CD8-positive, alpha-beta memory T cell (primary cell): ENCODE measurements at places on chromosomes 7 and 10.

GRCh38 chr7:154503962-154504550 lies 451.9 kb downstream of the DPP6 start:
- no peaks in the 10 kb centered on the region for H3K4me1 ChIP-seq
- H3K4me3 ChIP-seq: no peak overlapping the region
- no peaks in the 10 kb centered on the region for H3K36me3 ChIP-seq
- H3K27ac ChIP-seq: no peak overlapping the region
- no peaks in the 10 kb centered on the region for H3K27me3 ChIP-seq

- H3K36me3 ChIP-seq: no peaks in the 10 kb centered on the region
- no peak for DNase-seq
- no peak overlapping the region for H3K4me3 ChIP-seq
These were observed 143.8 kb upstream of the SLC13A1 start for GRCh38 chr7:123343611-123344010.

DNA sequence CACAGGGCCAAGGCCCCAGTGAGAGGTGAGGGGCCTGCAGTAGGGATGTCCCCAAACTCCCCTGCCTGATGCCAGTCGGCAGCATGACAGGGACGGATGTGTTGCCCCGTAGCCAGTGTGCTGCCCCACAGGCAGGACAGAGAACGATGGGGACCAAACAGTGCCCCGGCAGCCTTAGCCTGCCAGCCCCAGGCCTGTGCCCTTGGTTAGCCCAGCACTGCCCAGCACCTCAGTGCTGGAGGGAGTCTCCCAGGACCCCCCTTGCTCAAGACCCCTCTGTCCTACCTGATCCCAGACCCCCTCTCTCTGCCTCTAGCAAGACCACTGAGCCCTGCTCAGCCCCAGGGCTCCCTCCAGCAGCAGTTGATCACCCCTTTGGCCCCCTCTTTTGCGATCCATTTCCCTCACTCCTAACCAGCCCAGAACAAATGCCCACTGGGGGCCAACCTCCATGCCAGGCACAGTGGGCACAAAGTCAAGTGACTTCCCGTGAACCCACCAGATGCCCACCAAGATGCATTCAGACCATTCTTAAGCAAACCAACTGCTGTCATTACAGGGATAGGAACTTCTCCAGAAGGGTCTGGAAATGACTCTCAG lies 34.0 kb downstream of the OAT start:
- H3K27ac ChIP-seq: no peak overlapping the region
- H3K4me1 ChIP-seq: peaks cover 10% of the 10 kb centered on the region
- no peaks in the 10 kb centered on the region for H3K36me3 ChIP-seq
- no peak overlapping the region for H3K4me3 ChIP-seq

- no peaks in the 10 kb centered on the region for H3K27me3 ChIP-seq
- no peak overlapping the region for H3K4me3 ChIP-seq
- no peak overlapping the region for H3K27ac ChIP-seq
- DNase-seq: no peak
- no peaks in the 10 kb centered on the region for H3K4me1 ChIP-seq
- no peaks in the 10 kb centered on the region for H3K36me3 ChIP-seq
These were observed 61.7 kb upstream of the C1QL3 start for GRCh38 chr10:16583382-16583781.

- H3K27ac ChIP-seq: no peak overlapping the region
- H3K4me1 ChIP-seq: no peaks in the 10 kb centered on the region
- H3K4me3 ChIP-seq: no peak overlapping the region
- H3K27me3 ChIP-seq: no peaks in the 10 kb centered on the region
These were observed 131.8 kb upstream of the TRIM24 start for GRCh38 chr7:138328215-138328614.

DNA sequence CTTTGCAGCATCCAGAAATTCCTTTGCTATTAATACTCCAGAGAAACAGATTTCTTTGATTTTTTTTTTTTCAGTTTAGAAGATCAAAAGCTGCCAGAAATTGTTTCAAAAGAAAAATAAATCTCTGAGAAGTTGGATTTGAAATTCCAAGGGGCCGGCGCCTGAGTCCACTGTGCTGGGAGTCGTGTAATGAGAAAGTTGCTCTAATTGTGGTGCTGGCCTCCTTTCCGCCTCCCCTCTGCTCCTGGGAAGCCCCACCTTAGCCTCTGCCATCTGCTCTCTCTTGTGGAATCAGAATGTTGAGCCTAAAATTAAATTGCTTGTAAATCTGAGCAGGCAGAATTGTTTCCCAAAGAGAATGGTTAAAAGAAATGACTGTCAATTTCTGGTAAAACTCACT lies 93.3 kb downstream of the EMX2 start:
- no peak overlapping the region for H3K27ac ChIP-seq
- peaks cover 4% of the 10 kb centered on the region for H3K27me3 ChIP-seq
- H3K36me3 ChIP-seq: no peaks in the 10 kb centered on the region
- H3K4me1 ChIP-seq: no peaks in the 10 kb centered on the region
- no peak overlapping the region for H3K4me3 ChIP-seq

- H3K4me3 ChIP-seq: peak overlapping the region; percentile 56
- no peak for DNase-seq
- no peaks in the 10 kb centered on the region for H3K27me3 ChIP-seq
- peak overlapping the region; percentile 66 for H3K27ac ChIP-seq
These were observed 6.0 kb downstream of the LDB1 start for GRCh38 chr10:102113956-102114857.

- no peaks in the 10 kb centered on the region for H3K4me1 ChIP-seq
- peaks cover 4% of the 10 kb centered on the region for H3K27me3 ChIP-seq
- no peak overlapping the region for H3K27ac ChIP-seq
- H3K36me3 ChIP-seq: no peaks in the 10 kb centered on the region
These were observed 5.7 kb upstream of the TAS2R60 start for GRCh38 chr7:143437578-143437977.

- H3K27ac ChIP-seq: no peak overlapping the region
- DNase-seq: no peak
- no peak overlapping the region for H3K4me3 ChIP-seq
- no peaks in the 10 kb centered on the region for H3K27me3 ChIP-seq
- no peaks in the 10 kb centered on the region for H3K4me1 ChIP-seq
These were observed 145.4 kb downstream of the CALN1 start for GRCh38 chr7:72266771-72267170.

DNA sequence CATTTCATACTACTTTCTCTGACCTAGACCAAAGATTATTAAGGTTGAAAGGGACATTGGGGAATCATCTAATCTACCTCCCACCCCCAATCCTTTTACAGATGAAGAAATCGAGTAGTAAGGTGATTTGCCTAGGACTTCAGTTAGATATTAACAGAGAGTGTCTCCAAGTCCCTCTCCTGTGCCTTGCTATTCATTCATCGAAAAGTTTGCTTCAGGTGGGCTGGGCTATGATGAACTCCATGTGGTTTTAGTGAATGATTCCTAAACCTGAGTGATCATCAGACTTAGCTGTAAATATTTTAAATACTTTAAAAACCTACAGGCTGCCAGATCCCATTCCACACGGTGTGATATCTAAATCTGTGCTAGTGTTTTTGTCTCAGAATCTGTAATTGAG lies 259.4 kb upstream of the SORCS1 start:
- no peak overlapping the region for H3K4me3 ChIP-seq
- DNase-seq: no peak
- H3K36me3 ChIP-seq: no peaks in the 10 kb centered on the region
- H3K27me3 ChIP-seq: no peaks in the 10 kb centered on the region

- no peaks in the 10 kb centered on the region for H3K27me3 ChIP-seq
- H3K4me3 ChIP-seq: no peak overlapping the region
- peaks cover 17% of the 10 kb centered on the region for H3K4me1 ChIP-seq
- no peaks in the 10 kb centered on the region for H3K36me3 ChIP-seq
- DNase-seq: no peak
These were observed 21.4 kb upstream of the PARP12 start for GRCh38 chr7:140084142-140084655.

DNA sequence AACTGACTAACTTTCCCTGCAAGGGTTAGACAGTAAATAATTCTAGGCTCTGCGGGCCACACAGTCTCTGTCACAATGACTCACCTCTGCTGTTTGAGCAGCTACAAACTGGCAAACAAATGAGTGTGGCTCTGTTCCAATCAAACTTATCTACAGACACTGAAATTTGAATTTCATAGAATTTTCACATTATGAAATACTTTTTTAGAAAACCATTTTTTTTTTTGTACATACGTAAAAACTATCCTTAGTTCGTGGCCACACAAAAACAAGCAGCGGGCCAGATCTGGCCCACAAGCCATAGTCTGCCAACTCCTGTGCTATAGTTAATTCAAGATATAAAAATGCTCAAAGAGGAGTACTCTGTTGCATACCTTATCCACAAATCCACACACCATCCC lies 32.6 kb downstream of the PIP4K2A start:
- H3K36me3 ChIP-seq: no peaks in the 10 kb centered on the region
- peak; percentile 59 for DNase-seq
- H3K4me1 ChIP-seq: peaks cover 97% of the 10 kb centered on the region
- no peaks in the 10 kb centered on the region for H3K27me3 ChIP-seq
- peak overlapping the region; percentile 13 for H3K4me3 ChIP-seq

DNA sequence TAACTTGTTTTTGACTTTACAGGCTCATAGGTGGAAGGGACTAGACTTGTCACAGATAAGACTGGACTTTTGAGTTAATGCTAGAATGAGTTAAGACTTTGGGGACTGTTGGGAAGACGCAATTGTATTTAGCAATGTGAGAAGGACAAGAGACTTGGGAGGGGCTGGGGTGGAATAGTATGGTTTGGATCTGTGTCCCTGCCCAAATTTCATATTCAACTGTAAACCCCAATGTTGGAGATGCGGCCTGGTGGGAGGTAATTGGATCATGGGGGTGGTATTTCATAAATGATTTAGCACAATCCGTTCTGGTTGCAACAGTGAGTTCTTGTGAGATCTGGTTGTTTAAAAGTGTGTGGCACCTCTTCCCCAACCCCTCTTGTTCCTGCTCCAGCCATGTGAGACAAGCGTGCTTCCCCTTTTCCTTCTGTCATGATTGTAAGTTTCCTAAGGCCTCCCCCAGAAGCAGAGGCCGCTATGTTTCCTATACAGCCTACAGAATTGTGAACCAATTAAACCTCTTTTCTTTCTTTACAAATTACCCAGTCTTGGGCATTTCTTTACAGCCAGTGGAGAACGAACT lies 22.6 kb downstream of the RNF216 start:
- H3K27ac ChIP-seq: no peak overlapping the region
- no peaks in the 10 kb centered on the region for H3K4me1 ChIP-seq
- DNase-seq: no peak
- no peak overlapping the region for H3K4me3 ChIP-seq
- H3K36me3 ChIP-seq: peaks cover 24% of the 10 kb centered on the region

- no peaks in the 10 kb centered on the region for H3K4me1 ChIP-seq
- H3K27ac ChIP-seq: no peak overlapping the region
- no peak for DNase-seq
- H3K27me3 ChIP-seq: no peaks in the 10 kb centered on the region
- H3K4me3 ChIP-seq: no peak overlapping the region
These were observed 135.4 kb upstream of the MDFIC start for GRCh38 chr7:114786455-114786854.

DNA sequence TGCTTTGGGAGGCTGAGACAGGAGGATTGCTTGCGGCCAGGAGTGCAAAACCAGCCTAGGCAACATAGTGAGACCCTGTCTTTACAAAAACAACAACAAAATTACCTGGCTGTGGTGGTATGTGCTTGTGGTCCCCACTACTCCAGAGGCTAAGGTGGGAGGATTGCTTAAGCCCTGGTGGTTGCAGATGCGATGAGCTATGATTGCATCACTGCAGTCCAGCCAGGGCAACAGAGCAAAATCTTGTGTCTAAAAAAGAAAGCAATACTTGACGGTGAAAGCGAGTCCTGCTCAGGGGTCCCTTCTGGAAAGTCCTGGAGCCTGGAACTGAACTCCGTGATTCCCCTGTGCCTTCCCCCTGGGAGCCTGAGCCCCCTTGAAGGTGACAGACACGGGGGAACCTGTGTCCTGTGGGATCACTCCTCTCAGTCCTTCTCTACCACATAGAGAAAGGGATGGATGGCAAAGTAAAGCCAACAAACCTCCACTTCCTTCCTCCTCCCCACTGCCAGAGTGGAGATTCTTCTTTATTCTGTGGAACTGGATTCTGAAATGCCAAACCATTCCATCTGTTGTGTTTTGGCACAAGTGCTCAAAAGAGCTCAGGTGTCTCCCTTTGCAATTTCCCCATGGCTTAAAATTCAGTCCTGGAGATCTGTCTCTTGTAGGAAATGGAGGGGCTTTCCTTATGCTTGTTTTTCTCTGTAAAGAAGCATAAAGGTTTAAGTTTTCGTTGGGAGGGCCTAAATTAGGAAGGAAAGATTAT lies 50.6 kb downstream of the KIAA1217 start:
- H3K4me3 ChIP-seq: no peak overlapping the region
- no peak for DNase-seq
- no peaks in the 10 kb centered on the region for H3K27me3 ChIP-seq
- no peaks in the 10 kb centered on the region for H3K36me3 ChIP-seq
- H3K4me1 ChIP-seq: no peaks in the 10 kb centered on the region

- DNase-seq: no peak
- H3K4me1 ChIP-seq: peaks cover 18% of the 10 kb centered on the region
- no peak overlapping the region for H3K27ac ChIP-seq
- peak overlapping the region; percentile 64 for H3K4me3 ChIP-seq
- no peaks in the 10 kb centered on the region for H3K27me3 ChIP-seq
- no peaks in the 10 kb centered on the region for H3K36me3 ChIP-seq
These were observed 1.3 kb downstream of the SH2B2 start for GRCh38 chr7:102287981-102288278.

DNA sequence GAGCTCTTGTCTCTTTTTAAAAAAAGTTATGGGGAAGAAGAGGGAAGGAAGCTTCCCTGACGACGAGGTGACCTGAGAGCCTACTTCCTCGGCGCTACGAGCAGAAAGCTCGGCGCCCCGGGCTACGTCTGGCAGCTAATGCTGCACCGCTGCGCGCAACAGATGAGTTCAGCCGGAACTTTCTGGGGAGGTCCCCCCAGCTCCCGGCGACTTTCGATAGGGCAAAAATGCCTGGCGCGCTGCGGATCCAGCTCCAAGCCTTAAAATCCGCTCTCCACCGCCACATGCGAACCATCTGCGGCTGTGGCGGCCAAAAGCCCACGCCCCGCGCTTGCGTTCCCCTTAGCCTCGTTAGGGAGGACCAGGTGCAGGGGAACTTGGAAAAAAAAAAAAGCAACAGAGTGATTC lies 621 bp downstream of the P4HA1 start:
- H3K27ac ChIP-seq: peak overlapping the region; percentile 88
- H3K27me3 ChIP-seq: no peaks in the 10 kb centered on the region
- peak overlapping the region; percentile 70 for H3K4me3 ChIP-seq

DNA sequence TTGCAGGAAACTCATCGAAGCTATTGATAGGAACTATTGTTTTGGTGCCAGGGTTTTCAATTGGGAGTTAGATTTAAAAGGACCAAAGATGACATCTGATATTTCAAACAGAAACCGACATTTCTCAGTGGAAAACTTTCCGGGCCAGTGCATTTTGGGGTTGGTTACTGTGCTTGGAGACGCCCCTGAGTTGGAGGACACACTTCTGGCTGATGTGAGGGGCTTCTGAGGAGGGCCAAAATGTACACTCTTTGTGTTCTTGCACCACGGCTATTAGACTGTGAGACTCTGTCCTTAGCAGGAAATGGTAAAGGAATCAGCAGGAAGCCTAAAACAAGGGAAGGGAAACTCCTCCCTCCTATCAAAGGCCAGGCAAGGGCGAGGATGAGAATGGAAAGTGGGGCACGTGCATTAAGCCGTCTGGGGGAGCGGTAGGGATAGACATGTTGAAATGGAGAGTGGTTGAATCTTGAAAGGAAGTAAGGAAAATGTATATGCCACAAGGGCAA lies 1.8 kb upstream of the SRGN start:
- no peak for DNase-seq
- H3K36me3 ChIP-seq: no peaks in the 10 kb centered on the region
- peaks cover 32% of the 10 kb centered on the region for H3K4me1 ChIP-seq
- peak overlapping the region; percentile 18 for H3K4me3 ChIP-seq
- no peak overlapping the region for H3K27ac ChIP-seq
- H3K27me3 ChIP-seq: no peaks in the 10 kb centered on the region
